RWPE2 (cell line): ENCODE measurements at places on chromosomes 13 and 19.

DNA sequence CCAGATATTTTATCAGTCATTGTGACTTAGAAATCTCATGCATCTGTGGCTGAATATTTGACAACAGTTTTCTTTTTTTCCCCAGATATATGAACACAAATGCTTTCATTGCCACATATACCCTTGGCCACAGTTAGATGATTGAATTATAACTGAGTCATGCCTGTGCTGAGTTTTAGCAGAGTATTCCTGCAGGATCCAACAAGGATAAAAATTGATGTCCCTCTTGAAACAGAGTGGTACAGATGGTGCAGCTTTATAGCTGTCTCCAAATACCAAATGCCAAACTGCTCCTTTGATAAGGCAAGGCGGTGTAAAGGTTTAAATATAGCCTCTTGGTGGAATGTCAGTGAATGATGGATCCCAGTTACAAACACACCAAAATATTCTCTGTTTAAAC, 428.5 kb downstream of the GPC6 start:
- DNase-seq: no peak

GRCh38 chr19:30450835-30451321, 78.7 kb downstream of the ZNF536 start:
- no peak for DNase-seq

- DNase-seq: no peak
These were observed 9.3 kb downstream of the SLC7A10 start for GRCh38 chr19:33216198-33216830.

GRCh38 chr13:37410316-37410715, 188.3 kb downstream of the POSTN start:
- no peak for DNase-seq

GRCh38 chr19:3198901-3199700, 13.4 kb downstream of the NCLN start:
- DNase-seq: no peak

DNA sequence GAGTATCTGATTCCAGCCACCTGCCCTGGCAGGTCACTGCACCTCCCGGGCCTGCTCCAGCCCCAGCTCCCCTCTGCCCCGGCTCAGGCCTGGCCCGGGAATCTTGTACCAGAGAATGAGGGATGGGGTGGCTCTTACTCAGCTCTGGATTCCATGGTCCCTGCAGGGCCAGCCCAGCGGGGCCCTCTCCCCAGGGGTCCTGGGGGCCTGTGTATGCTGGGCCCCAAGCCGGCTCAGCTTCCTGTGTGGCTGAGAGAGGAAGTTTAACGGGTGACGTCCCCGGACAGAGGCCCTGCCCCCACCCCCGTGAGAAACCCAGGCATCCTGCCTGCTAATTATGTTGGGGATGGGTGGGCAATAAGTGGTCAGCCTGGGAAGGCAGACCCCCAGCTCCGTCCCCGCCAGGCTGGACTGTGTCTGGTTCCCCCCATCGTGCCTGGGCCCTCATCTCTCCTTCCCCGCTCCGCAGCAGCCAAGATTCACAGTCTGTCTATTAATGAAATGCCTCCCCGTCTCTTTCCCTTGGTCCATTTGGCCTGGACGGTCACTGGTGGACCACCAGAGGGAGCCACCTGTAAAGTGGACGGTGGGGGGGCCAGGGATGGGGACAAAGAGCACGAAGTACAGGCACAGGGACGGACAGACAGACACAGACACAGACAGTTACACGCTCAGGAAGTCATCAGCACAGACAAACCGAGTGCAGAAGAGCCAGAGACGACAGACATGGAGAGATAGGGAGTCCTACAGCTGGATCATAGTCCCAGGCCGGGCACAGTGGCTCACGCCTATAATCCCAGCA, at the start of gene DENND1C:
Gene DENND1C (minus strand): TSS at position 247 of the 802 bp plus-strand sequence. CDS start 92 bp downstream, at position 155.
- no peak for DNase-seq

GRCh38 chr13:111253365-111253872, 67.0 kb upstream of the TEX29 start:
- no peak for DNase-seq

DNA sequence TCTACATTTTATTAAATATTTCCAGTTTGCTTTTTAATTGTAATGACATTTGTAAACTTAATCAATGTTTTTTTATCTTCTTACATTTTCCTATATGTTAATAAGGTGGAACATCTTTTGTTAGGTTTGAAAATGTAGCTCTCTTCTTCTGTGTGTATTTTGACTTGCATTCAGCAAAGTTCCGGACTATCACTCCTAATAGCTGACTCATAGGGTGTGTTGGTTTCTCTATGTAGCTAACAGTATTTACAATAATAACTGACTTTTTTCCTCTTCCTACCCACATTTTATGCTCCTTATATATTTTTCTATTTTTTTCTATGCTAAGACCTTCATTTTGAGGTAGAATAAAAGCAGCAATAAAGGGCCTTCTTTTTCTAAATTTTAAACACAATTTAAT, 28.1 kb downstream of the MYO16 start:
- no peak for DNase-seq

- DNase-seq: no peak
These were observed 1.2 kb upstream of the FOXO1 start for GRCh38 chr13:40667622-40667978.

GRCh38 chr13:20686167-20686566, 17.3 kb upstream of the IL17D start:
- no peak for DNase-seq

DNA sequence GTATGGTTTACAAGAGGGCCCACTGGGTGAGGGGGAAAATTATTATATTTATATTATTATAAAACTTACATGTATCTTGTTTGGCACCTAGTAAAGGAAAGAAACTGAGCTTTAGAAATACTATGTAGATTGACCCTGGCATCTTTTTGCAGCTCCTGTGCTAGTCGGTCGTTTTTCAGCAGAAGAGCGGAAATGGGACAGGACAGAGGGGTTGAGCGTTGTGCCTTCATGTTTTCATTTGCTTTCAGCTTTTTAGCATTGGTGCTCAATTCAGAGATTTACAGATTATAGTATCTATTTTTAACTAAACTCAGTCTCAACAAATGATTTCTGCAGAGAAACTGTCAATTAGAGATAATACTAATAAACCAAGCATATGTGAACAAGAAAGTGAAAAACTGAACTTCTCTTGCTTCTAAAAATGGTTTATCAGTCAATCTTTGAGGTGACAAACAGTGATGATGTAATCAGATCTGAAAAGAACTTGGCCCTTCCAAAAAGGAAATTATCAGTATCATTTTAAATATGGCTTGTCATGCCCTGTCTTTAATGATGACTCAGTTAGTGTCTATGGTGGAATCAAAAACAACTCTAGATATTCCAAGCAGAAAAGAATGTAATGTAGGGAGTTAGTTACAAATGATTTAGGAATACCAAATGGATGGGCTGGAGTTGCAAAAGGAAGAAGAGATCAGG, 56.9 kb upstream of the KCTD4 start:
- no peak for DNase-seq

DNA sequence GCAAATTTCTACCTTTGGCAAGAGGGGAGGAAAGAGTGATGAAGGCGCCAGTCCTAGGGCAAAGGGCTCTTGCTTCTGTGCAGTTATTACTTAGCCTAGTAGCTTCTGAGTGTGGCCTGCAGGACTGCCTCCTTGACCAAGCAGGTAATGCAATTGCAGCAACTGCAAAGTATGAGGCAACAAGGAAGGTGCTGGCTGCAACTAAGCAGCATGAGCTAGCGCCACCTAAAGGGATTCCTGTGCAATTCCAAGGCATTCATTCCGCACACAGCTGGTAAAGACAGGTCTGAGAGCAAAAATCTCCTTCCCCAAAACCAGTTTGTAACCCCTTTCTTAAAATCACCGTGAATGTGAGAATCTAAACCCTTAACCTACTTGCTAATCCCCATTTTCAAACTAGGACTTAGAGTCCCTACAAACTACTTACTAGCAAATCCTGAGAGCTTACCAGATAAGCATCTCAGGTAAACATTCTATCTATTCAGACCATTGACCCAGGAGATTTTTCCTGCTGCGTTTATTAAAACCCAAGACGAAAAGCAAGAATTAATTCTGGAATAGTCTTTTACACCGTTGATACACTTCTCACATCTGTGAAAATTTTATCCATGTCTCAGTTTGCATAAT, 62.9 kb downstream of the DCT start:
- DNase-seq: no peak

DNA sequence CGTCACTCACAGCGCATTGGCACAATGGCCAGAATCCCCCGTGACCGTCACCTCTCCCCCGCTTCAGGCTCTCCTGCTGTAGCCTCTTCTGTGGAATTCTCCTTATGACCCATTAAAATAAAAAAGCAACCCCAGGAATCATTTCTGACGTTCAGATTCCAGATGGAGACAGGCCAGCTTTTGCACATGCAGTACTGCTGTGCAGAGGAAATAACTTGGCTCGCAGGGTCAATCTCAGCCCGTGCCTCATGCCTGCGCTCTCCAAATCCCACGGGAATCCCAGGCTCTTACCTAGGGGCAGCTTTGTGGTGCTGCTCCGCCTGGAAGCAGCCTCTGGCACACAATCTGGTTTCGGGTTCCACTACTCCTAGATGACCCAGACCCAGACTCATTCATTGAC, 32.7 kb upstream of the SOX1 start:
- DNase-seq: no peak

DNA sequence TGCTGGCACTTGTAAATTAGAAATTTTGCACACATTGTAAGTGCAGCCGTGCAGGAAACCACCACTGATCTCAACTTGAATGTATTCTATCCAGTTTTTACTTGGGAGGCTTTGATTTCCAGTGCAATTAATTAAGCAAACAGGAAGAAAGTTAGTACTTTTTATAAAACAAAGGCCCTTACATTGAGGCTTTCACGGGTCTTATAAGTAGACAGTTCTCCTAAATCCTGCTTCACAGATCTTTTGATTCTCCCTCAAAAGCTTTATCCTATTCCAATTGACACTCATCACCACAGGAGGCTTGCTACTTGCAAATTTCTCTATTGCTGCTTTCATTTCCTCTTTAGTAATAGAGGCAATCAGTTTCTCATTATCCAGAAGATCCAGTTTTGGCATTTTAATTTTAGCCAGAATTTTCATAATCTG, 90.1 kb downstream of the ERCC5 start:
- DNase-seq: no peak

- no peak for DNase-seq
These were observed at the start of gene FXYD1 for GRCh38 chr19:35138305-35138892. TSS of gene FXYD1 (plus strand) at chr19:35138824. CDS start at chr19:35140080, 1,256 bp downstream.

- no peak for DNase-seq
These were observed 17.7 kb upstream of the FBXO17 start for GRCh38 chr19:38993271-38993670.

- DNase-seq: no peak
These were observed at the start of gene SPACA4 for GRCh38 chr19:48606463-48607358. TSS of gene SPACA4 (plus strand) at chr19:48606742. CDS start at chr19:48606979, 237 bp downstream.

GRCh38 chr19:13447978-13448377, 58.3 kb downstream of the CACNA1A start:
- no peak for DNase-seq

GRCh38 chr19:19587771-19588170, 30.7 kb downstream of the PBX4 start:
- DNase-seq: no peak

DNA sequence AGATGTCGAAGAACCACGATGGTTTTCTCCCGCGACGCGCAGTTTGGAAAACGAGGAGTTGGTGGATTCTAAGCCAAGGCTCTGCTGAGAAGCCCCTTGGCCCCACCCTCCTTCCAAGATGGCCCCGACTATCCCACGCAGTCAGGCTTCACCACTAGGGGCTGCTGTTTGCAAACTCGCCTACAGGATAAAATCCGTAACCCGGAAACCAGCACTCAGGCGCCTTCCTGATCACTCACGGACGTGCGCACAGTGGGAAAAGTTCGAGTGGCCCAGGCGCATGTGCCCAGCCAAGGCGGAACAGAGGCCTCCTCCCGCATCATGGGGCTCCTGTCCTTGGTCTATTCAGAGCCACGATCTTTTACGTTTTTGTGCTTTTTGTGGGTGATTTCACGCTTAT, 19.2 kb upstream of the UQCR11 start:
- no peak for DNase-seq

DNA sequence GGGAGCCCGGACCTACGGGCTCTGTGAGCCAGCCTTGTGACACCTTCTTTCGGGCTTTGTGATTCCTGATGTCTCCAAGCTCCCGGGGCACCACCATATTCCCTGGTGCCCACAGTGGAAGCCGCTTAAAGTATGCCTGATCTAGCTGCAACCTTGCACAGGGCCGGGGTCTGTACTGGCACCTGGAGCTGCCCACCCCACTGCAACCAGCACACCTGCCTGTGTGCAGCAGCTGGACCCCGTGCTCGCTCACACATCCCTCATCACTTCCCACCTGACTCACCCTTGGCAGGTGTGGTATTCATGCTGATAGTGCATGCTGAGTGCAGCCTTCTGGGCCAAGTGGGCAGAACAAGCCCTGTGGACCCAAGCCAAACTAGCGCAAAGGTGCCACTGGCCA, 1981.1 kb upstream of the PCDH20 start:
- no peak for DNase-seq

DNA sequence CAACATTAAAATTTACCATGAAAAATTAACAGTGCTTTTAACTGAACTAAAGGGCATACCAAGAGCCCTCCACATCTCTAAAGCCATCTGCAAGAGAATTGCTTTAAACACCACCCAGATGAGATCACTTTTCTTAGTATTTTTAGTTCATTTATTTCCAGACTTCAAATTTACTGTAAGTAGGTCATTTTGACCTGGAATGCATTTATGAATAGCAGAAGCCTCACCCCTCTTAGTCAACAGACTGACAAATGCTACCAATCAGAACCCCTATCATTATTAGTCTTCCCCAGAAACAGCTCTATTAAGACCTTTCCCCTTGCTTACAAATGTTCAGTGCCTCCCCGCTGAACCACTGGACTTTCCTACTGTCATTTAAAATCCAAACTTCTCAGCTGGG, 27.3 kb downstream of the RUBCNL start:
- no peak for DNase-seq

GRCh38 chr13:60538566-60538965, 141.5 kb downstream of the TDRD3 start:
- DNase-seq: no peak

- no peak for DNase-seq
These were observed 114.3 kb downstream of the TEX26 start for GRCh38 chr13:31046711-31047279.

DNA sequence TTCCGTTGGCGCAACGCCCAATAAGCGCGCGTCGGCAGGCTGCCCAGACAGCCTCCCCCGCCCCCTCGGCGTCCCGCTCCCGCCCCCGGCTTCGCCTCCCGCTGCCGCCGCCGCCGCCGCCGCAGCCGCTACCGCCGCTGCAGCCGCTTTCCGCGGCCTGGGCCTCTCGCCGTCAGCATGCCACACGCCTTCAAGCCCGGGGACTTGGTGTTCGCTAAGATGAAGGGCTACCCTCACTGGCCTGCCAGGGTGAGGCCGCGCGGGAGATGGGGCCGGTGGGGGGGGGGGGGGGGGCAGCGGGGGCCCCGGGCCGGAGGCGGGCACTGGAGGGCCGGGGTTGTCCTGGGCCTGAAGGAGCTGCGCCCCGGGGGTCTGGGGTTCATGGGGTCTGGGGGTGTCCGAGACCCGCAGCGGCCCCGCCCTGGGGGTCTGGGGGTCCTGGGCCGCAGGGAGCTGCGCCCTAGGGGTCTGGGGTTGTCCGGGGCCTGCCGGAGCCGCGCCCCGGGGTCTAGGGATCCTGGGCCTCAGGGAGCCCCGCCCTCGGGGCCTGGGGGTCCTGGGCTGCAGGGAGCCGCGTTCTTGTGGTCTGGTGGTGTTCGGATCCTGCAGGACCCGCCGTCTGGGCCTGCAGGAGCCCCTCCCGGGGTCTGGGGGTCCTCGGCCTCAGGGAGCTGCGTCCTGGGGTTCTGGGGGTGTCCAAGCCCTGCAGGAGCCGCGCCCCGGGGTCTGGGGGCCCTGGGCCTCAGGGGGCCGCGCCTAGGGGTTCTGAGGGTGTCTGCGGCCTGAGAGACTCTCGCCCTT, at the start of gene HDGFL2:
Gene HDGFL2 (plus strand): TSS at position 124 of the 801 bp plus-strand sequence. CDS start 54 bp downstream, at position 178.
- DNase-seq: no peak

- DNase-seq: no peak
These were observed 13.3 kb downstream of the MKNK2 start for GRCh38 chr19:2037651-2038255.
